ENCODE measurements at places on chromosomes 4 and X.

DNA sequence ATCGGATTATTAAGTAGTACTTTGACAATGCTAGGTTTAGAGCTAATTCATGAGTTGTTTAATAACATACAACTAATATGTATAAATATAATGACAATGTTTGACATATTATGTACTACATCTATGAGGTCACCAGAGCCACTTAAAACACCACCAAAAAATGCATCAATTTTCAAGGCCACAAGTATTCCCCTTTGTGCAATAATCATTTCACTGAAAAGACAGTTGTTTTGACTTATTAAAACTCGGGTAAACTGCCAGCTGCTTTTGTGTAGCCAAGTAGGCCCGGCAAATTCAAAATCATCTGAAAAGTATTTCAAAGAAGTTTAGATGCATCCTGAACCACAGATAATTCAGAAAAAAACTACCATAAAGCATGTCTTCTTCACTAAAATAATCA lies 48.7 kb downstream of the CLOCK start:
- DNase-seq, result no peak

DNA sequence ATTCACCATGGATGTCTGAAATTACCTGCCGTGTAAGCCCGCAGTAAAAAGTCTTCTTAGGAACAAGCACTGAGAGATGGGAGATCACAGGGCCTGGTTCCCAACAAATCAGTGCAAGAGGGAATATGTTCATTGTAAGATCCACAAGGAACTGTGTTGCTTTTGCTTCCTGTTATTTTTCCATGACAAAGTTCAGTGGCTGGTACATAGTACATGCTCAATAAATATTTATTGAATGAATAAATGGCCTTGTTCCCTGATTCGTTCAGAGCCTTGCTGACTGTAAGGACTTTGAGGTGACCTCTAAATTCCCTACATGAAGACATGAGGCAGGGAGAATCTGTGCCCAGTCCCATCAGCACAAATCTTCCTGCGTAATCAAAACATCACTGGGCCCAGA lies 7.4 kb downstream of the TMEM31 start:
- no peak for DNase-seq

- no peak for DNase-seq
Measured at GRCh38 chr4:184450045-184450444, 24.3 kb downstream of the IRF2 start.

- no peak for DNase-seq
Measured at GRCh38 chr4:105765690-105766407, 57.3 kb downstream of the GSTCD start.

Data from inflammatory macrophage (primary cell).